ENCODE measurements at places on chromosomes 7 and 10.

DNA sequence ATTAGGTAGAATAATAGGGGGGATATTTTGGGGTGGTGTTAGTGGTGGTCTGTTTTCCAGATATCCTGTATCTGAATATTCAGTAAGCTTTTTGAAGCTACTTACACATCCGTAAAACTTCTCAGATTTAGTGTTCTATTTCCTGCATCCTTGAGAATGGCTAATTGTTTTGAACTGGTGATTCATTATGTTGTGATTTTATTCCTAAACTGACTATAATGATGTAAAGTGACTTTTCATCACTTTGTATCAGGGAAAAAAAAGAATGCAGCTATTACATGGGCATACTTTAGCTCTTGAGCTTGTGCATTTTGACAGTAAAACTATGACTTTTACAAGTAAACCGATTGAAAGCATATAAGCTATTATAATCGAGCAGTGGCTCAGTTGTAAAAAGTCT, 18.2 kb downstream of the WAC start:
- no peak for DNase-seq

- DNase-seq: no peak
These were observed 243.0 kb downstream of the PLXNA4 start for GRCh38 chr7:132333301-132333700.

DNA sequence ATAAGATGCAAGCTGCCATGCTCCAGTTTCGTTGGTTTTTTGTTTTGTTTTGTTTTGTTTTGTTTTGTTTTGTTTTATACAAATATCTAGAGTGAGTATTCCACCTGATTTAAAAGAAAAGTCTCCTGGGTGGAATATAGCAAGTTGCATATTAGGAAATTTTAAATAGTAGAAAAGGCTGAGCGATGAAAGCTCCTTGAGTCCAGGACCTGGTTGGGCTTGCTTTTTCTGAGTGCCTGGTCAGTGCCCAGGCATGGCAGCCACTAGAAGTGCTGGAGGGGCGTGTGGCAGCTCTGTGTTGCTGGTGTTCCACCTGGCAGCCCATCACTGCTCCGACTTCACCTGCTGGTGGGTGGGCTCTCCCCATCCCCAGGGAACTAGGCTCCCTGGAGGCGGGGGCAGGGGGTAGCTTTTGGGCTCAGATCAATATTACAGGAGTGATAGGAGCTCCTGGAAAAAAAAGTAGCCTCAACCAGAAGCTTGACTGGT, 8.0 kb downstream of the COL17A1 start:
- no peak for DNase-seq

DNA sequence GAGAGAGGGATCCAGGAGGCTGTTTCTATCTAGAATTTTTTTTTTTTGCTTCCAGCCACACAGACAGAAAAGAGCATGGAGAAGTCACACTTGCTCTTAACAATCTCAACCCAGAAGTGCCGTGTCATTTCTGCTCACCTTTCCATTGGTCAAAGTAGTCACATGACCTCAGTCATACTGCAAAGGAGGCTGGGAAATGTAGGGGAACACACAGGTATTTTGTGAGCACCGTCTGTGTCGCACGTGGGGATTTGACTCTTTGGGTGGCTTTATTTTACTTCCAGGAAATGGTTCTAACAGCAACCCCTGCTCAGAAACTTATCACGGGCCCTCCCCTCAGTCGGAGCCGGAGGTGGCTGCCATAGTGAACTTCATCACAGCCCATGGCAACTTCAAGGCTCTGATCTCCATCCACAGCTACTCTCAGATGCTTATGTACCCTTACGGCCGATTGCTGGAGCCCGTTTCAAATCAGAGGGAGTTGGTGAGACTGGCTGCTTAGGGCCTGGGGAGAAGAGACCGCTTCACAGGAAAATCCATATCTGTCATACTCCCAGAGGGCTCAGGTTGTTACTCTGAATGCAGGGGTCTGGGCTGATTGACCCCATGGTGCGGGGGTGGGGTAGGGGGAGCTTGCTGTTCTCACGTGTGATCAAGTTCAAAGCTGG, 13.1 kb upstream of the CPA1 start:
- DNase-seq: no peak

DNA sequence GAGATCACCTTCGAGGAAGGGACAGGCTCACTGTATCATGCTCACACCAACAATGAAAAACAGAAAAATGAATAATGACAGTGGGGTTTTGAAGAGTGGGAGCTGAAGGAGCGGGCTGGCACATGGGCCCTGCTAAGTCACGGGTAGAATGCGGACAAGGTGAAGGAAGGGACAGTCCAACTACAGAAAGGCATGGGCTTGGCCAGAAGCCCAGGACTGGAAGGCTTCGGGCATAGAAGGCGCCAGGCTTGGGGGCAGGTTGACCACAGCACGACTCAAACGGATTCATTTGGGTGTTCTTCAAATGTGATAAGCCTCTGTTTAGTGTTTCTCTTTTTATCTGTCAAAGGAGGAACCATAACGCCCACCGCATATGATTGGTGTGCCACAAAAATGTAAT, 509.5 kb downstream of the CCSER2 start:
- no peak for DNase-seq

DNA sequence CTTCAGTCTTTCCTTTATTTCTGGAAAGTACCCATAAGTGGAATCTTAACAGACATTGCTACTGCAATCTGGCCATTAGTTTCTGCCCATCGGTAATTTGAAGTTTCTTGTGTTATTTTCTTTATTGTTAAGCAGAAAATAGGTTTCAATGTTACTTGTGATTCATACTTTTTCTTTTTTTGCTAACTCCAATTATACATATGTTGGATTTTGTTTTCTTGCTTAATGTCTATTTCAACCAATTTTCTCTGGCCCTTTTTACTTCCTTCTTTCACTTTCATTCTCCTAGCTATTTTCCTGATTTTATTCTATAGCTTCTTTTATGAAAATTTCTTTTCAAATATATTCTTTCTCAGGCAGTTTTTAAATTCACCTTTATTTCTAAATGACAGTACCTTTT, 457.4 kb downstream of the TCERG1L start:
- no peak for DNase-seq

DNA sequence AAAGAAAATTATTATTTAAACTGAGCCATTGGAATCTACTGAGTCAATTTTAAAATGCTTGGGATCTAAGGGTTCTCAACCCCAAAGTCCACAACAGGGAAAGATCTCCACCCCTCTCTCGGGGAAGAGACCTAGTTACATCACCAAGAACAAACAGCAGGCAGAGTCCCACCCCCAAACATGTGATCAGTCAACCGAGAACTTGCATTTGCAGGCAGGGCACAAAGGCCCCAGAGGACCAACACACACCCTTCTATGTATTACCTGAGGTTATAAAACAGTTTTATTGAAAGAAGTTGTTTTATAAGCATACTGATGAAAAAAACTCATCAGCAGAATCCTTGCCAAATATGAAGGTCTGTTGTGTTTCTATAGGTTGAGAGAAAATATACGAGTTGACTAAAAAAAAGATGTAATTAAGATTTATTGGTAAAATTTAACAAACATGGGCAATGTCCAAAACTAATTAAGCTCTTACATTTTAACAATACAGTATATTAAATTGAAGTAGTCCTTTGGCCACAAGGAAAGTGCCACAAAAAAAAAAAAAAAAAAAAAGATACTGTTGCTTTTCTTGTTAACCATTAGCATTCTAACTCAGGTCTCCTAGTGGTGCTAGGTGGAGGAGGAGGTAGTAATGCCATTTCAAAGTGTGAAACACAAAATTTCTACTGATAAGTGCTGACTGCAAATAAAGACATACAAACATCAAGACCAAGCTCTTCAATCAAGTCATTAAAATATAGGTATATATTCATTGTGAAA, 975 bp upstream of the USP54 start:
- no peak for DNase-seq

DNA sequence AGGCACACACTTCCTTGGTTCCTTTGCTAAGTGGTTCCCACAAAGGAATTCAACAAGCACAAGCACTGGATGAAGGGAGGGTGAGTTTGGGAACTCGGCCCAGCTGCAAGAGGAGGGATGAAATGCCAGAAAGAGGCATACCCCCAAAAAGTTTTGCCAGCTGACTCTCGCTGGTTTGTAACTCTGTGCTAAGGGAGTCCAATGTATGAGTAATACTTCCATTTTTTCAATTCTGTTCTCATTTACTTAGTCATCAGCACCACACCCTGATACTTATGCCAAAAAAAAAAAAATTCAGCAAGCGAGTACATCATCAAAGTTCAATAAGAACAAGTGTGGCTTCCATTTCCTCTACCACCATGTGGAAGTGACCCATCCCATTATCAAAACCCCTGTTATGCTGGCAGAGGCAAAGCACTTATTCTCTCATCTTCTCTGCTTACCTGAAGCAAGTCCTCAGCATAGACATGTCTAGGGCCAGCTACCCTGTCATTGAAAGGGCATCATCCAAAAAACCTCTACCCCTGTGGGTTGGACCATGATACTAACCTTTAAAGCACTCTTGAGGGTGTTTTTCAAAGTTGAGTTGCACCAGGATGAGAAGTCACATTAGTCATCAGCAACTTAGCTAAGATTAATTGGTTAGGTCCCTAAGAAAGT, 6.9 kb upstream of the HYCC1 start:
- no peak for DNase-seq

GRCh38 chr7:6071406-6071805, 40.2 kb downstream of the ANKRD61 start:
- DNase-seq: no peak

GRCh38 chr7:14954035-14954434, 51.5 kb upstream of the DGKB start:
- DNase-seq: no peak

DNA sequence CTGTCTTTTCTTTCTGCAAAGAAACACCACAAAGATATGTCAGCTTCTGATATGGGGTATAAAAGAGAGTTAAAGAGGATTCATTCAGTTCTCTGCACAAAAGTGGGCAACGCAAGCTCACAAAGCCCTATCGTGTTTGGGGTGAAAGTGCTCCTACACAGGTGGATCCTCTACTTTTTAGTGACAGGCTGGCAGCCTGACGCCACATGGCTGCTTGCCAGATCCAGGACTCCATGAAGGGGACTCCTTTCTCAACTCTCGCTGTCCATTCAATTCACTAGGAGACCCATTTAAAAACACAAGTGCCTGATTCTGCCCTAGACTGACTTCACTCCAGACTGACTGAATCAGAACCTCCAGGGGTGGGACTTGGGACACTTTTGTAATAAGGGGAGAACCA, 8.0 kb downstream of the PARP12 start:
- DNase-seq: no peak

DNA sequence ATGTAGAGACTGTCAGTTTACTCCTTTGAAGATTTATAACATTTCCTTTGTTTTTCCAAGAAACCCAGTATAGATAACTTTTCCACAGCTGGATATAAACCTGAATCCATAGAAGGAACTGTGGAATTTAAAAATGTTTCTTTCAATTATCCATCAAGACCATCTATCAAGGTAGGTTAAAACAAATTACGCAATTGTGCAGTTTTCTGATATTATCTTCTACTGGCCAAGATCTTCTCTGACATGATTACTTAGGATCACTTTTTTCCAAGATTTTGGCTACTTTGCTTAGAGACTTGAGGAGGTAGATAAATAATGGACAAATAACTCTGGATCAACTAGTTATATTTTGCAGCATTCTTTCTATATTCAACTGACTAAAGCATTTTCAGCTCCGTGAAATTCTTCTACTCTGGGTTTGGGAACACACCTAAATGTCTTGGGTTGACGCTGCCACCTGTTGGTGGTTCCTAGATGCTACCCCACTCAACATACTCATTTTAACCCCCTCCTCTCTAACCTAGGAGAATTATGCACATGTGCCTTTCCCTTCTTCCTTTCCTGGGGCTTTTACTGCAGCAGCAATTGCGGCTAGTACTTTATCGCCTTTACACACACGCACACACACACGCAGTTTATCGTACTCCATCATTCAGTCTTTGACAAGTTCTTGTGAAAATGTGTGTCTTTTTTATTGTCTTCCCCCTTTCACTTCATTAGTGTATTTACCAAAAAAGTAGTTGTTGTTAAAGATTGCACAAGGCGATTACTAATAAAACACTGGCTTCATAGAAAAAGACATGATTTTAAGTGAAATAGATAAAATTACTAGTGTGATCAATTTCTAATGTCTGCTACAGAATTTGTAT, 32.7 kb downstream of the ABCB5 start:
- DNase-seq: no peak

- no peak for DNase-seq
These were observed 31.4 kb downstream of the ARMC3 start for GRCh38 chr10:22959292-22959691.

DNA sequence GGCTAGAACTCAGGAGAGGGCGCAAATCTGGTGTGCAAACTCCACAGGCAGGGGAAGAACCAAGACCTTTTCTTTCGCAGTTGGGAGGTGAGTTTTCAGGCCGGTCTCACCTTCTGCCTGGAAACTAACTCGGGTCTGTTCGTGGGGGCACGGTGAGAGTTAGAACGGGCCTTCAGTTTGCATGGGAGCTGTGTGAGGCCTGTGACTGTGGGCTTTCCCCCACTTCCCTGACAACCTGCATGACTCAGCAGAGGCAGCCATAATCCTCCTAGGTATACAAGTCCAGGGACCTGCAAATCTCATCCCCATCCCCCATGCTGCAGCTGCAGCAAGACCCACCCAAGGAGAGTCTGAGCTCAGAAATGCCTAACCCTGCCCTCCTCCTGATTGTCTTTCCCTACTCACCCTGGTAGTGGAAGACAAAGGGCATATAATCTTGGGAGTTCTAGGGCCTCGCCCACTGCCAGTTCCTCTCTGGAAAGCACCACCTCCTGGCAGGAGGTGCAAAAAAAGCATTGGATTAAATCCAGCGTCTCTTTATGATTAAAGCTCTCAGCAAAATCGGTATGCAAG, 194.9 kb upstream of the ETV1 start:
- no peak for DNase-seq

DNA sequence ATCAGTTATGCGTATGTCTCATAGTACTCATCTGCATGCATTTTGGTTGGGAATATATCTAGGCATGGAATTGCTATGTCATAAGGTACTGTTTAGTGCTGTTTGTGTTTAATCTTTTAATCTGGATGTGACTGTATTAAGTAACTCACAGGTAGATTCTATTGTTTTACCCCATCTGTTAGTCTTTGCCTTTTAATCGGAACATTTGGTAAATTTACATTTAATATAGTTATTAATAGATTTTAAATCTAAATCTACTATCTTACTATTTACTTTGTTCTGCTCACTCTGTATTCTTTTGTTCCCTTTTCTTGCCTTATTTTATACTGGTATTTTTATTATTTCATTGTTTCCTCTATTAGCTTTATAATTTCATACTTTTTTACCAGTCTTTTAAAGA, 10.6 kb upstream of the ITGA8 start:
- DNase-seq: no peak

DNA sequence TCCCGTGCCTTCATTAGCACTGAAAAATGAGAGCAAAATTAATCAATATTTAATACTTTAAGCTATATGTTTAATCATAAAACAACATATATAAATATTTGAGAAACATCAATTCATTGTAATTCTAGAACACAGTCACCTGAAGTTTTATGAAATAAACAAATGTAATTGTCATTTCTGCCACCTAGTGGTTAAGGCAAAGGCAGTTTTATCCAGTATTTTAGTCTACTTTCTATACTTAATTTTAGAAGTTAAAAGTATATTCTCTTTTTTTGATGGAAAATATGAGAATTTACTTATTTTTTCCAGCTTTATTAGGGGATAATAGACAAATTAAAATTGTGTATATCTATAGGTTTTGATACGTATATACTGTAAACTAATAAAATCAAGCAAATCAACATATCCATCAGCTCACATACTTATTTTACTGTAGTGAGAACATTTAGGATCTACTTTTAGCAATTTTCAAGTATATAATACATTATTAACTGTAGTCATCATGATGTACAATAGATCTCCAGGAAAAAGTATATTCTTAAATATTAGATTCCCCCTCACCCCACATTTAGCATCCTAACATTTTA, 16.9 kb downstream of the PCGF6 start:
- no peak for DNase-seq
